ENCODE measurements at places on chromosomes 1 and 21.
A peak's percentile ranks its signal among the peaks of the same experiment; 100 is the strongest.

DNA sequence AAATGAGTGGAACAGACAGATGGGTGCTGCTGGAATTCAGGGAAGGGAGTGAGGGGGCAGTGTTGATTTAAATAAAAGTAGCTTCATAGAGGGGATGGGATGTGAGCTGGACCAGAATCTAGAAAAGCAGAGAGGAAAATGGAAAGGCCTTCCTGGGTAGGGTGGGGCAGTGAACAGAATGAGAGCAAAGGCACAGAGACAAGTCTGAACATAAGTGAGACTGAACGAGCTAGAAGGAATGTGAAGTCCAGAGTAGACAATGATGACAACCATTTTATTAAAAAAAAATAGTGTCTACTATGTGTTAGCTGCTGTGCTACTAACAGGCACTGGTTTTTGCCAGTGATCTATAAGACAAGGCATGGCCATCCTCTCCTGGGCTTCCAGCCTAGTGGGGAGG lies 36.0 kb downstream of the ELK4 start:
- no peak for DNase-seq

DNA sequence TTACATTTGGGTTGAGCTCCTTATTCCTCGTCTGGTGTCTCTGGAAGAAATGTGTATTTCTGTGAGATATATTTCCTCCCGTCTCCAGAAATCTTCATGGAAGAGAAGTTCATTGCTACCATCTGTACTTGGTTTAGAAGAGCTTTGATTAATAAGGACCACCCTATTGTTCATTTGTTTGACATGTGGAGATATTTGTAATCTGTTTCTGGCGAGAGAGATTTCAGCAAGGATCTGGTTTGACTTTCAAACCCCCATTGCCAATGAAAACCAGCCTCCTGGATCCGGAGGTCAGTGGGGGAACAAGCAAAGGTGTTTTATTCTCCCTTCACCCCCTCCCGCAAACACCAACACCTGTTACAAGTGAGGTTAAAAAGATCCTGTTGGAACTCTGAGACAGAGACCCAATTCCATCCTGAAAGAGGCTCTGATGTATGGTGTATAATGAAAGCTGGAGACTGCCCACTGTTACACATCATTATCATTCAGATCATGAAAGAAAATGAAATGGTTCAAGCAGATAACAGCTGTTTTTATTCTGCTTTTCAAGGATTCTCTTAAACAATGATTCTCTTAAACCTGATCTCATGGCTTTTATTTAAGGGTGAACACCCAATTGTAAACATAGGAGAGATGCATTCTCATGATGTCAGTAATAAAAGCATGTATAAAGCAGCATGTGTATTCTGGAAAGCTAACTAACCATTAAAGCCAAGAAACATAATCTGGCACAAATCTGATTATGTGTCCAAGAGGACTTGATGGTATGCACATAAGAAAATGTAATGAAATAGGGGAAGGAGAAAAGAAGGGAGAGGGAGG lies 393.5 kb upstream of the ADGRL2 start:
- peak; percentile 13 for DNase-seq

- DNase-seq = no peak
Measured at GRCh38 chr1:1136547-1137230, 20.8 kb upstream of the C1orf159 start.

DNA sequence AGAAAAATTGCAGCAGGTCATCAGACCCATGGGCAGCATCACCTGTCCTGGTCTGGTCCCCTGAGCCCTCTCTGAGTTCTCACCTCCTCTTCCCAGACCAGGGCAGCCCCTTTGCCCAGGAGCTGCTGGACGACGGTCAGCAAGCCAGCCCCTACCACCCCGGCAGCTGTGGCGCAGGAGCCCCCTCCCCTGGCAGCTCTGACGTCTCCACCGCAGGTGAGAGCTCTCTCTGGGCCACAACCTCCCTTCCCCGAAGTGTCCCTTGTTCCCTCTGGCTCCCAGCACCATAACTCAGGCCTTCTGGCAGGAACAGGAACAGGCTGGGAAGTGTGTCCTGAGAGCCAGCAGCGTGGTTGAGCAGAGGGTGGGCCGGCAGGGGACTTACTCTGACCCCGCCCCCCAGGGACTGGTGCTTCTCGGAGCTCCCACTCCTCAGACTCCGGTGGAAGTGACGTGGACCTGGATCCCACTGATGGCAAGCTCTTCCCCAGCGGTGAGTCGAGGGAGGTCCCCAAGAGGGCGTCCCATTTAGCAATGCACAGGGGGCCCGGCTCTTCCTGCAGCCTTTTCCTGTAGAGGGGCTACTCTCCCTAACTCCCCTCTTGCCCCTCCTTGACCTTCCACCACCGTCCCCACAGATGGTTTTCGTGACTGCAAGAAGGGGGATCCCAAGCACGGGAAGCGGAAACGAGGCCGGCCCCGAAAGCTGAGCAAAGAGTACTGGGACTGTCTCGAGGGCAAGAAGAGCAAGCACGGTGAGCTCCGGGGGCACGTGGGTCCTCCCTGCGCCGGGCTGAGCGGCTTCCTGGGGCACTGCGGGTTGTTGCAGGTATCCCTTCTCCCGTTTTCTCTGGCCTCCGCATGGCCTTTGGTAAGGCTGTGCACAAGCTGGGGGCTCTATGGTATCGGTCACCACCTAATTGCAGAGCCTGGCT lies 2.4 kb downstream of the ELF3 start:
- no peak for DNase-seq

- DNase-seq = no peak
Measured at GRCh38 chr1:22526098-22526497, 37.2 kb upstream of the EPHA8 start.

DNA sequence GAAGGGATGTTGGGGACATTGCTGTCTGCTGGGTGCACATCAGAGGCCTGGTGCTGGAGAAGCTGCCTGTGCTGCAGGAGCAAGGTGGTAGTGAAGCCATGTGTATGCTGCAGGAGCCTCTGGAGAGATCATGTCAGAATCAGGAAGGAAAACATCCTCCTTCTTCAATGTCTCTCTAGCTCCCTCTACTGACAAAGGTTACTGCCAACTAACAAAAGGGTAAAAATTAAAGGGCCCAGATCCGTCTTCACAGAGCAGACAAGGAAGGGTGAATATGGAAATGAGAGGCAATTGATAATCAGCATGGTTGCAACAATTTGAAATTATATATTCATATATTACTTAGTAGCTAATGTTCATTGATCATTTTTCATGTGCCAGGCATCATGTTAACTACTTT lies 32.2 kb downstream of the FAM177B start:
- no peak for DNase-seq

DNA sequence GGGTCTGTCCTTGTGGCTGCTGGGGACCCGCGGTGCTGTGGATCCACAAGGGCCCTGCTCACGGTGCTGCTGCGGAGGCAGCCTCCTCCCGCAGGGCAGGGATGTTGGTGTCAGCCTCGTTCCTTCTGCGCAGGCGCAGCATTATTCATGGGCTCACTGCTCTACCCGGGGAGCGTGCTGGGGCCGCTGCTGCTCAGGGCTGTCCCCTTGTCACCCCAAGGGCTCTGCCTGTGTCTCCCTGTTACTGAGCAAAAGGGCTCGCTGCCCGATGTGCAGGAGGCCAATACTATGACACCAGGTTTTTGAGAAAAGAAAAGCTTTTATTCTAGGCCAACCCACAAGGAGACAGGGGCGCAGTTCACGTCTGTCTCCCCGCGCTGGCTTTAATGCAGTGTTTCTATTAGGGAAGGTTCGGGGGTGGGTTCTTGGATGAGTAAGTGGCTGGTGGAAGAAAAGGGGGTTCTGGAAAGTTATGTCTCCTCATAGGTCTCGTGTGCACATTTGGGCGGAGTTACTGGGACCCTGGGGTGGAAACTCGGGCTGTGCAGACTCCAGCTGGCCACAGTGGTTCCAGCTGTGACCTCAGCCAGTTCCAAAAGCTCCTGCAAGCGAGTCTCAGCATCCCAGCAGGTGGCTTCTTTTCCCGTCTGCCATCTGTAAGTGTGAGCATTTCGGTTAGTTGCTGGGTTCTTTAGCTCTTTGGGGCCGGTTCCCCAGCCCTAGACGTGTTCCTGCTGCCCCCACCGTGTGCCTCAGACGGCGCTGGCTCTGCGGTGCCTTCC lies 40.8 kb upstream of the LRRC3 start:
- no peak for DNase-seq

GRCh38 chr1:226553924-226554282 lies 5.3 kb downstream of the STUM start:
- DNase-seq = no peak

DNA sequence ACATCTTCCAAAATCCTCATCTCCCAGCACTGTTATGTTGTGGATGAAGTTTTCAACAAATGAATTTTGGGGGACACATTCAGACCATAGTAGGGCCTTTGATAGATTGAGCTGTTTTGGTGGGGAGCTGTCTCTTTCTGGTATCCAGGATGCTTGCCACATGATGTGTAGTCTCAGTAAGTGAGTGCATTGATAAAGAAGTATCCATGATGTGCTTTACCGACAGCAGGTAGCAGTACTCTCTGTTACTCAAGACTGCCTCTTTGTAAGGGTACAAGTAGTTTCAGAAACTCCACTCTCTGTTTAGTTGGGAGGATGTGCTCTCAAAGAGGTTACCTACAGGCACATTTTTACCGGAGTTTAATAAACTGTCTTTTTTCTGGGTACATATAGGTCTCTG lies 26.5 kb downstream of the DYRK1A start:
- DNase-seq = no peak

DNA sequence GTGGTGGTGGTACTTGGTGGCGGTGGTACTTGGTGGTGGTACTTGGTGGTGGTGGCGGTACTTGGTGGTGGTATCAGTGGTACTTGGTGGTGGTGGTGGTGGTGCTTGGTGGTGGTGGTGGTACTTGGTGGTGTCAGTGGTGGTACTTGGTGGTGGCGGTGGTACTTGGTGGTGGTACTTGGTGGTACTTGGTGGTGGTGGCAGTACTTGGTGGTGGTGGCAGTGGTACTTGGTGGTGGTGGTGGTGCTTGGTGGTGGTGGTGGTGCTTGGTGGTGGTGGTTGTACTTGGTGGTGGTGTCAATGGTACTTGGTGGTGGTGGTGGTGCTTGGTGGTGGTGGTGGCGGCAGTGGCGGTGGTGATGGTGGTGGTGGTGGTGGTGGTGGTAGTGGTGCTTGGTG lies 20.2 kb downstream of the COQ8A start:
- no peak for DNase-seq

DNA sequence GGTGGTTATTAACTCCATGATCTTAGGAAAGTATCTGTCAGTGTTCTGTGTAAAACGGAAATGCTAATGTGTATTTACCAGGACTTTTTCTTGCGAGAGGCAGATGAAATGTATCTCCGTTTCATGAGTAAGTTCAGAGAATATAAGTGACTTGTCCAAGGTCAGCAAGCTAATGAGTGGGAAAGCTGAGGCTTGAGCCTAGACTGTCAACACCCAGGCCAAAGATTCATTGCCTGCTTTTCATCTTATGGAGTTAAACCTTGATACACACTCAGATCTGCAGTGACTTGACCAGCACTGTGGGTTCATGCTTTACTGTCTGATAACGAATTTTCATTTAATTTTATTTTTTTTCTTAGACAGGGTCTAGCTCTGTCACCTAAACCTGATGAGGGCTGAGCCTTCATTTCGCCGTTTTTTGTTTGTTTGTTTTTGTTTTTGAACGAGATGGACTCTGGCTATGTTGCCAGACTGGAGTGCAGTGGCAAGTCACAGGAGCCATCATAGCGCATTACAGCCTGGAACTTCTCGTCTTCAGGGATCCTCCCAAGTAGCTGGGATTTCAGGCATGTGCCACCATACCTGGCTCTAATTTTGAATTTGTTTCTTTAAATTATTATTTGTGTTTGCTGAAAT lies 918 bp upstream of the JTB start:
- DNase-seq = no peak

DNA sequence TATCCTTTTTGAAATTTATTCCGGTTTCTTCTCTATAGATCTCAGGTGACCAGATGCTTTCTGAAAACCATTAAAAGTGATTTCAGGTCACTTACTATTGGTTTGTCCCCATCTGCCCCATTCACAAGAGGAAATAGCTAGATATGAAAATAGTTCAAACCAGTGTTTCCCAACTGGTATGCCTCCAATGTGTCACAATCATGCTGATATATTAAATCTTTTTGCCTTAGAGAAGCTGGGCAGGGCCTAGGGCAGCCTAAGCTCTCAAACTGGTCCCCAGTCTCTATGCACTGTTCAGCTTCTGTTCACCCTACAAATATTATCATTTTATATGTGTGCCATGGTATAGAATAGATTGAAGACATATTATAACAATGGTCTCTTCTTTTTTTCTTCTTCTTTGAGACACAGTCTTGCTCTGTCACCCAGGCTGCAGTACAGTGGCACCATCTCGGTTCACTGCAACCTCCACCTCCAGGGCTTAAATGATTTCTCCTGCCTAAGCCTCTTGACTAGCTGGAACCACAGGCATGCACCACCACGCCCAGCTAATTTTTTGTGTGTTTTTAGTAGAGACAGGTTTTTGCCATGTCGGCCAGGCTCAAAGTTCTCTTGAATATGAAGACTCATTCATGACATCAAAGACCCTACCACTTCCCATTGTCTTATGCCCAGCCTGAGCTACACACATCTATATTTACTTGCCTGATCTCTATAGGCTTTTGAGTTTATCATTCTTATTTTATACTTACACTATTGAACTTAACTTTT lies 15.7 kb downstream of the PTPN22 start:
- DNase-seq = no peak

DNA sequence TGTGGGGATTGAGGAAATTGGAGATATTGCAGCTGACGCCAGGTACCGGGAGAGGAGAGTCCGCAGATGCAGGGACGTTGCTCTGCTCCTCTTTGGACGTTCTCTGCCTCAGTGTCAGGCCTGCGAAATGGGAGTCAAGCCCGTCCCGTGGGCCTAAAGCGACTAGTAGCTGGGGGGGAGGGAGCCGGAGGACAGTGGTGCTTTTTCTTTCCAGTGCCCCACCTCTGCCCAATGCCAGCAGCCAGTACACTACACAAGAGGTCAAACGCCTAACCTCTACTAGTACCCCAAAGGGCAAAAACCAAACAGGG lies 413.6 kb upstream of the ESRRG start:
- no peak for DNase-seq

DNA sequence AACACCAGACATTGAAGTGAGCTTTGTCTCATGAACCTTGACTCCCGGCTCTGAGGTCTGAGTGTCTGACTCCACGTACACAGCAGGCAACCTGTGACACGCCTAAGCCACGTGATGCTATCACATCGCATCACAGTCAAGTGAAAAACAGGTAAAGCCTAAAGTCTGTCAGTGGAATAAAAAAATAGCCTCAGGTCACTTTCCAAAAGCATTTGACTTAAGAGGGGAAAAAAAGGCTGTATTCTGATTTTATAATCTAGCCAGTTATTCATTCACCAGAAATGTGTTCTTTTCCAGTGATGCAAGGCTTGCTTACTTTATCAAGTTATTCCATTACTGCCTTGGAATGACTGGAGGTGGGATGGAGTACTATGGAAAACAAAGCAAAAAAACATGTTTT lies 163.2 kb upstream of the HMCN1 start:
- DNase-seq = no peak

GRCh38 chr1:90544356-90544755 lies 172.7 kb downstream of the BARHL2 start:
- no peak for DNase-seq

GRCh38 chr1:236913371-236914037 lies 90.7 kb downstream of the MT1HL1 start:
- no peak for DNase-seq

- peak; percentile 58 for DNase-seq
Measured at GRCh38 chr1:201739492-201740085, 89.4 kb upstream of the IPO9 start.

- no peak for DNase-seq
Measured at GRCh38 chr1:55257958-55258357, 42.8 kb upstream of the USP24 start.

GRCh38 chr1:214186103-214186824 lies 94.7 kb upstream of the SMYD2 start:
- DNase-seq = no peak

GRCh38 chr21:34580181-34580700 lies 34.7 kb downstream of the RCAN1 start:
- DNase-seq = no peak
